ENCODE measurements at places on chromosomes 12 and 14.

DNA sequence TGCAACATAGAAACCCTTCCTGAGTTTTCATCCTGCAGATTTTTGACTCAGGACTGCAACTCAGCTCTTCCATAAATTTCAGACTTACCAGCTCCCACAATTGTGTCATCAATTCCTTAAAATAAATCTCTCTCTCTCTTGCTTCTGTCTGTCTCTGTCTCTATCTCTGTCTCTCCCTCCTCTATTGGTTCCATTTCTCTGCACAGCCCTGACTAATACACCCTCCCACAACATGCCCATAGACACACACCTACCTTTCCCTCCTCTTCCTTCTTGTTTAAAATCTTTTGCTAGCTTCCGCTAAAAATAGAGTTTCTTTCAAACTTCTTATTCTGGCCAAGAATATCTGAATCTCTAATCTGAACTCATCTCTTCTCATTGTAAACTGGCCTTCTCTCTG, 22.9 kb upstream of the PTHLH start:
- DNase-seq = no peak

DNA sequence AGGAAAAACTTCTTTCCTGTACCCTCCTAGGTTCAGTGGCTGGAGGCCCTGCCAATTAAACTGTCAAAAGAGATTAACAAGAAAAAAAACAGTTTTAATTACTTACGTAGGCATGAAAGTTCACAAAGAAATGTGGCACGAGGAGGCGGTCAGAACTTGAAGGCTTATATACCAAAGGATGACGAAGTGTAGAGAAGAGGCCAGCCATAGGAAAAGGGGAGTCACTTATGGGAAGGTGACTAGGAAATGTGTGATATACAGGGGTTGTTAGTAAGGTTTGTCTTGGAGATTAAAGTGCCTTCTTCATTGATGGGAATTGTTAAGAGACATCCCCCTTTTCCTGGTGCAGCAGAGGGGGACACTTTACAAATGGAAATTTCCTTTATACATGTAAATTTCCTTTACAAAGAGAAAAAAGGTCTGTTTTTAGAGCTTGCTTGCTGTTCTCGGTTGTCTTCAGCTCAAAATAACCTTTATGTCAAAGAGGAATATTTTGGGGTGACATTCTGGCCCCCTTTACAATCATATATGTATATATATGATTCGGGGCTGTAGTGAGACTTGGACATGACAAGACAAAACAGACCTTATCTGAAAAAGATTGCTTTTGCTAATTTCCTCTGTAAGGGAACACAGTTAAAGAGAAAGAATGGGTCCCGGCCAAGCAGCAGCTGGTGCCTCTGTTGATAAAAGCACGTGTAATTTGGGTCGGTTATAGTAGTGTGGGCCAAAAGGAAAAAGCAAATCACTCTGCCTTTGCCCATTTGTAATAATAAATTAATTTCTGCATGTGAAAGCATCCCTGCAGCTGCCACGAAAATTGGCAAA, 38.6 kb downstream of the SYNE2 start:
- DNase-seq = no peak

DNA sequence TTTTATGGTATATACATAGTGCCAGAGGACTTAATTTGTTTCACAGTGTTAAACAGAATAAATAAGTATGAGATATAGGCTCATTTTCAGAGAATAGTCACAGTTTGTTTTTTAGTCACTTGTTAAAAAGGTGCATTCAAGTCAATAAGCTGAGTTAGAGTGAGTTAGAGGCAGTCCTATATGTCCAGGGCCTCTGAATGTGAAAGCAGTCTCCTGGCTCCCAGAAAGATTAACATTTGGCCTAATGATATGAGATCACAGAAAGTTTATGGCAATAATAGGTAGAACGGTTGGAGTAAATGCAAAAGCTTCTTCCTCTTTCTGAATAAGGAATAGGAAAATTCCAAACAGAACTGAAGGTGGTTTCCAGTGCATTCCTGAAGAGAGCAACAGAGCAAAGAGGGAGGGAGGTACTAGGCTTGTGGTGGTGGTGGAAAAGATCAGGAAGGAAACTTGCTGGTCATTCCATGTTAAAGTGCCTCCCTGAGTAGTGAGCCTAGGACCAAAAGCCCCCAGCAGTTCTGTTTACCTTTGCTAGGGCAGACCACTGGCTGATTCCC, 54.4 kb downstream of the SLC38A4 start:
- DNase-seq = no peak

- DNase-seq = no peak
Observed at GRCh38 chr12:66753810-66754209, 74.9 kb upstream of the GRIP1 start.

GRCh38 chr12:42145552-42146215, 1.0 kb upstream of the GXYLT1 start:
- DNase-seq = peak; percentile 7

GRCh38 chr12:15592934-15593333, 196.3 kb downstream of the EPS8 start:
- no peak for DNase-seq

- DNase-seq = no peak
Observed at GRCh38 chr12:102484017-102484416, 3.7 kb upstream of the IGF1 start.

GRCh38 chr14:36510078-36510799, 9.8 kb downstream of the NKX2-1 start:
- DNase-seq = no peak

DNA sequence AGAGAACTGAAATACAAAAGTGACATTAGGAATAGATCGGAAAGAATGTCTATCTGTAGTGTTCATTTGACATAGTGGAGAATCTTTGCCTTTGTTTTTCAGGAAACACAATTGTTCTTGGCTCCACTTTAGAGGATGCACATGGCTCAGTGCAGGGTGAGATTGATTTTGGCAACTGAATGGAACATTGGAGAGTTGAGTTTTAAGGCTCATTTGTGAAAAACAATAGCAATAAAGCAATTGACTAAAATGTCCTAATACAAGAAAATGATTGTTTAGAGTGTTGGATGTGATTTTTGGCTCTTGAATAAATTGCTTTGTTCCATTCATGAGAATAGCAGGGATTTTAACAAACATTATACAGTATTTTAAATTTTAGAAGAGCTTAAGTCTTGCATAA, 116.4 kb downstream of the SLC38A1 start:
- DNase-seq = peak; percentile 89

- DNase-seq = peak; percentile 16
Observed at GRCh38 chr12:28191051-28192048, 1.1 kb downstream of the CCDC91 start.

DNA sequence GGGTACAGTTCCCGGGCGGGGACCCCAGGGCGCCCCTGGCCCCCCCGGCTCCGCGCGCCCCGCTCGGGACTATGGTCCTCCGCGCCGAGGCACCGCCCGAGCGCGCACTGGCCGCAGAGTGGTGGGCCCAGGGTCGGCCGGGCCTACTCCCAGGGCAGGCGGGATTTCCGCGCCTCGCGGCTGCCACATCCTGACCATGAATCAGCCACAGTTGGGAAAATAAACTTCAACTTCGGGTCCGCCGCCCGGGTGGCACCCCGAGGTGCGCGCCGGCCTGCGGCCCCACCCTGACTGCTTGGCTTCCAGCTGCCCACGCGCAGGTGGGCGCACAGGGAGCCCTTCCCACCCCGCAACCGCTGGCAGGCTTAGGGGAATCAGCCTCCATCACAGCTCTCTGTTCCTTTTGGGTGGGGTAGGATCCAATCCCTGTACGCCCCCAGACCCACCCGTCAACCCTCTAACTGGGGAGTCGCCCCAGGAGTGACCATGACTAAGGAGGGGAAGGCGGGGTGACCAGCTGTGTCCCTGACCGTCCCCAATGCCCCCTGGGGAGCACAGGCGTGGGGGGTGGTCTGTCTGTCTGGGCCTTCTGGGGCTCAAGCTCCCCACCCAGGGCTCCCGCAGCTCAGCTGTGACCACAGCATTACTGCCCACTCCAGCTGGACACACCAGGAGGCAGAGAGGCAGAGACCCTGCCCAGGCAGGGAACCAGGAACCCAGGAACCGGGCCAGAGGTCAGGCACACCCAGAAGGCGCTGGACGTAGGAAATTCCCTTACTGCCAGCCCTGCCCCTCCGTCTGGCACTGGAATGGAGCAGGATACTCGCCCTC, 678 bp downstream of the INF2 start:
- DNase-seq = no peak

- no peak for DNase-seq
Observed at GRCh38 chr12:64780531-64781279, 21.5 kb upstream of the GNS start.

GRCh38 chr12:130826151-130826801, 12.8 kb downstream of the STX2 start:
- DNase-seq = no peak

- no peak for DNase-seq
Observed at GRCh38 chr14:25908277-25909044, 689.4 kb downstream of the NOVA1 start.

GRCh38 chr12:121568971-121569751, 11.7 kb downstream of the KDM2B start:
- no peak for DNase-seq

- DNase-seq = no peak
Observed at GRCh38 chr12:67594888-67595287, 53.7 kb upstream of the DYRK2 start.

DNA sequence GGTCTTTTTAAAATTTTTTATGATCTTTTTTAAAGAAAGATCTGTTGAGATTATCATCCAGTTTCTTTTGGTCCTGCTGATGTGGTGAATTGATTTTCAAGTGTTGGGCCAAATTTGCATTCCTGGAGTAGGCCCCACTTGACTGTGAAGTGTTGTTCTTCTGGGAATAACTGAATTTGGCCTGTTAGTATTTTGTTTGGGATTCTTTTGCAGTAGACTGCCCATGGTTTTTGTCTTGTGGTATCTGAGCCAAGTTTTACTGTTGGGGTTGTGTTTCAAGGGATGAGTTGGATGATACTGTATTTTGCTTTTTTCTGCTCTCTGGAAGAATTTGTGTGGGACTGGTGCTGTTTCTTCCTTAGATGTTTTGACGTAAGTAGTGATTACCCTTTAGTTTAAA, 4.0 kb upstream of the SYCP3 start:
- no peak for DNase-seq

GRCh38 chr12:96103067-96103644, 67.8 kb upstream of the LTA4H start:
- DNase-seq = no peak

DNA sequence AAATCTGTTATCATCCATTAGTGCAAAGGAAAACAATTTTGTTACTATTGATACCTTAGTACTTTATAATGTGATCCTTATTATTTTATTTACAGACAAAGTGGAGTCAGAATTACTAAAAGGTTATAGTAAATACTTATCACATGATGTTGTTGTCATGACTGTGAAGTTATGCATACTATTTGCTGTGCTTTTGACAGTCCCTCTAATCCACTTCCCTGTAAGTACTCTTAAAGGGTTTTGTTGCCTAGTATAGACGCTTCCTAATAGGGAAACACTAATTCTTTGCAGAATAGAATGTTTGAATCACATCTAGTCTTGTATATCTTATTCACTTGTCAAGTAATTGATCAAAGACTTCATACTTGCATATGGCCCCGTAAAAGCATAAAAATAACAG, 69.4 kb downstream of the SLC38A6 start:
- no peak for DNase-seq

DNA sequence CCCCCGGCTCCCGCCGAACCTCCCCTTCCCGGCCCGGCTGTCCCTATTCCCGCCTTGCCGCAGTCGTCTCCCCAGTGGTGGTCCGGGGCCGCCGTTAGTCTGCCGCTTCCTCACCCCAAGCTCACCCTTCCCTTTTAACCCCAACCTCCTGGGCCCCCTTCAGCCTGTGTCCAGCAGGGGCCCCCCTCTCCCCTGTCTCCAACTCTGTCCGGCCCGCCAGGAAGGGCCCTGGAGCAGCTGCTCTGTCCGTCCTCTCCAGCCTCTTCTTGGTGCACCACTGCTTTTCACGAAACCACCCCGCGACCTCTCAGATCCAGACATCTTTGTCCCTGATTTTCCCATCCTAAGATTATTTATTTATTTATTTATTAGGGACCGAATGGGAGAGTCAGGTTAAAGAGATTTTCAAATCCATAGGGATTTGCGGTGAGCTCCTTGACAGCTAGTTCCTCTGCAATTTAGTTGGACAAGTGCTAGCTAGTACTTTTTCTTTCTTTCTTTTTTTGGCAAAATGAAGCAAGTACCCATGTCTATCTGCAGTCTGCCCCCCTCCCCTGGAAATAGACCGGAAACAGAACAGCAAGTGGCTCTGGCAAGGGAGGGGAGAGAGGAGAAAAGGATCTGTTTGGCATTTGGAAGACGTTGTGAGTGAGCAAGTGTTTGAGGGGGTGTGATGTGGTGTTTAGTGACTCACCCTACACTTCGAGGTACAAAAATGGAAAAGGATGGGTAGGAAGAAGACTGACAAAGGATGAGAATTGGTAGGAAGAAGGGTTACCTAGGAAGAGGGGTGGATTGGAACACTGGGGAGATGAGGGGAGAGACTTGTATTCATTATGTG, 632 bp downstream of the UBR7 start:
- peak; percentile 64 for DNase-seq

- no peak for DNase-seq
Observed at GRCh38 chr14:72588521-72588920, 305.4 kb downstream of the DPF3 start.

DNA sequence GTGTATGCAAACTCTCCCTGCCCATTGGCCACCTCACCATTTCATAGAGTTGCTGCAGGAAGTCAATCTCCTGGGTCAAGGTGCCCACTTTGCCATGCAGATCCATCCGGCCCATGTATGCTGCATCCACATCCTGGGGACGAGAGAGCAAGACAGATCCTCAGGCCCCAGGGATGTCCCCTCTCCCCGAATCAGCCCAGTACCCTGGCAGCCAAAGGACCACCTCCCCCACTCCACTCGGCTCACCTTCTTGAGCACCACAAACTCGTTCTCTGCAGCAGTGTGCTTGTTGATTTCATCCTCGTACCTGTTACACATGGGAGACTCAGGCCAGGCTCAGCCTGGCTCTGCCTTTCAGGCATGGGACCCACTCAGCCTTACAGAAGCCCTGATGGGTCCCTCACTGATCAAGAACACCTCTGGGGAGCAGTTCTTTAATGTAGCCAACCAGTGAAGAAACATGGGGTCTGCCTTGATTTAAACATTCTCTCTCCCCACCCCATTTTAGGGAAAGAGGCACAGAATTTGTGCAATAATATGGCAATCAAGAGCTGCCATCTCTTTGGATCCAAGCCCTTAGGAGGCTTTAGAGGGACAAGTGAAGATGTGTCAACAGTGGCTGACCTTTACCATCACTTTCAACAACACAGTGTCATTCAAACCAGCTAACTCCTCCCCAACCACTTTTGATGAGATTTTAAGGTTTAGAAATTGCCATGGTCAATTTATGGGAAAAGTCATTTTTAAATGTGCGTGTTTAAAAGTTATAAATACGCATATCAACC, 3.9 kb downstream of the KRT79 start:
- DNase-seq = no peak

DNA sequence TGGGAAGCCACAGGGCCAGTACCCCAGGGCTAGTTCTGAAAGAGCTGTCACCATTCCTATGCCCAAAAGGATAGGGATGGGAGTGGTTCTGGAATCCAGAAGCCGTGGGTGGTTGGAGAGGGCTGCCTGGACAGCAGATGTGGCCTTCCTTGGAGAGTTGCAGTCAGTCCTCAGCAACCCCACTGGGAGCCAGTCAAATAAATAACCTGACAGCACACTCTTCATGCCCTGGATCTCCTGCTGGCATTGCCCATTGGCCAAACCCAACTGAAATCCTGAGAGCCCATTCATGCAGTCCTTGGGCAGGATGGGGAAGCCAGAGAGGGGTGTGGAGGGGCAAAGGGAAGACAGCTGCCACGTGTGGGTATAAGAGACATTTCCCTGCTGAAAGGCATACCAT, 128.2 kb downstream of the PTPN11 start:
- DNase-seq = no peak

GRCh38 chr12:88866881-88867280, 286.6 kb upstream of the KITLG start:
- no peak for DNase-seq
